CD4-positive, alpha-beta T cell treated with Interleukin-2 at 100 ng/mL for 4 hours (primary cell): ENCODE measurements at places on chromosomes 1 and 21.

DNA sequence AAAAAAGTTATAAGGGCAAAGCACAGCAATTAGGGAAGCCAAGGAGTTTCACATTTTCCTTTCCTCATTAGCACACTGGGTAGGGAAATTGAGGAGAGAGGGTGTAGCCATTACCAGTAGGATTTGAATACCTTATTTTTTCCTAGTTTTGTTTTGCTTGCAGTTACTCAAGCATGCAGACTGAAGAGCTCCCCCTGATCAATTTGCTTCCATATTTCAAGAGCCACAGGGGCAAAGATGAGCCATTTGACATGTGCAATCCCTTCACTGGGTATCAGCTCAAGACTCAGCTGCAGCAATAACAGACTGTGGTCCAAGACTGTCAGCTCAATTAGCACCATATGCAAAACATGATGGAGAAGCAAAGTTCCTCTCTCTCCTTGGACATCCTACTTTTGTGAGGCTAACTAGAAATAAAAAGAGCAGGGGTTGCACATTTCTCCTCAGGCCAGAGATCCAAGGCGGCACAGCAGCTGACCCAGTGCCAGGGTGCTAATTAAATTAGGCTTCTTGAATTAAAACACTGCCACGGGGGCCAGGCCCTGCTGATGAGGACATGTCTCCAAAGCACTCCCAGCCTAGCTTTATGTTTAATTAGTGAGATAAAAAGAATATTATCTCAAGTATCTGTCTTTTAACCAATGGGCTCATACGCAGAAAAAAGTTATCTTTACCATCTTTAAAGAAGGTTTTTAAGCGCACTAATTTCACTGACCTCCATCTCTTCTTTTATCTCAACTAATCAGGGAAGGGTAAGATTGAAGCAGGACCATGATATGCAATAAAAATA lies 36.7 kb upstream of the LRRC53 start:
- no peak for DNase-seq

DNA sequence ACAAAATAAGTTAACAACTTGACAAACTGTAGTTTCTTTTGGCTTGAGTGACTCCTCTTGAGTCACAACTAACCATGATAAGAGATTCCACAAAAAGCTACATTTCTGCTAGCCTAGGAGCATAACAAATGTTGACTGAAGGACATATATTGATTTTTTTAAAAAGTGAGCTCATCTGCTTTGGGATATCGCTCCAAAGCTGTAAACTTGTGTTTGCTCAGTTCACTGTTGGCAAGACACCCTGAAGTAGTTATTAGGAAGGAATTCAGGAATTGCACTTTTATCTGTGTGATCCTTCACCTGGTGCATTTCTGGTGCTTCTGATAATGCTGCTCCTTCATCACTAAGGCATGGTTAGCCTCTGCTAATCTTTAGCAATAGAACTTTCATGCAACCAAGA lies 23.7 kb downstream of the RWDD3 start:
- no peak for DNase-seq

- DNase-seq, result no peak
These were observed 2.6 kb downstream of the C1orf226 start for GRCh38 chr1:162384116-162384515.

GRCh38 chr1:5936126-5936525 lies 56.1 kb downstream of the NPHP4 start:
- DNase-seq, result no peak

- DNase-seq, result no peak
These were observed 36.2 kb upstream of the EFCAB14 start for GRCh38 chr1:46755121-46755520.

- no peak for DNase-seq
These were observed 1.6 kb downstream of the UROD start for GRCh38 chr1:45013551-45014209.

DNA sequence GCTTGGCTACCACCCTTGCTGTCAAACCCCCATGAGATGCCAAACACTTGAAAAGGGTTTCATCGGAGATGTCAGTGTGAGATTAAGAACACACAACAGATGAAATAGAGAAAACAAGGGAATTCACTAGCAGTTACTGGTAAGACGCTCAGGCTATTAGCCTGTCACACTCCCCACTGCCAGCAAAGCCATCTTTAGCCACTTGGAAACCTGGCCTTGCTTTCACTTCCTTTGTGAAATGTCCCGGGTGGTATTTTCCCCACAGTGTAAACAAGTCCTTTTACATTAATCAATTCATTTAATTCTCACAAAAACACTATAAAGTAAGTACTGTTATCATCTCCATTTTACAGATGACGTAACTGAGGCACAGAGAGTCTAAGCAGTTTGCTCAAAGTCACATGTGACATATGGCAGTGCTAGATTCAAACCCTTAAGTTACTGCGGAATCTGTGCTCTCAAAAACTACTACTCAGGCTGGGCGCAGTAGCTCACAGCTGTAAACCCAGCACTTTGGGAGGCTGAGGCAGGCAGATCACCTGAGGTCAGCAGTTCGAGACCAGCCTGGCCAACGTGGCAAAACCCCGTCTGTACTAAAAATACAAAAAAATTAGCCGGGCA lies 32.7 kb upstream of the KHDRBS1 start:
- no peak for DNase-seq

DNA sequence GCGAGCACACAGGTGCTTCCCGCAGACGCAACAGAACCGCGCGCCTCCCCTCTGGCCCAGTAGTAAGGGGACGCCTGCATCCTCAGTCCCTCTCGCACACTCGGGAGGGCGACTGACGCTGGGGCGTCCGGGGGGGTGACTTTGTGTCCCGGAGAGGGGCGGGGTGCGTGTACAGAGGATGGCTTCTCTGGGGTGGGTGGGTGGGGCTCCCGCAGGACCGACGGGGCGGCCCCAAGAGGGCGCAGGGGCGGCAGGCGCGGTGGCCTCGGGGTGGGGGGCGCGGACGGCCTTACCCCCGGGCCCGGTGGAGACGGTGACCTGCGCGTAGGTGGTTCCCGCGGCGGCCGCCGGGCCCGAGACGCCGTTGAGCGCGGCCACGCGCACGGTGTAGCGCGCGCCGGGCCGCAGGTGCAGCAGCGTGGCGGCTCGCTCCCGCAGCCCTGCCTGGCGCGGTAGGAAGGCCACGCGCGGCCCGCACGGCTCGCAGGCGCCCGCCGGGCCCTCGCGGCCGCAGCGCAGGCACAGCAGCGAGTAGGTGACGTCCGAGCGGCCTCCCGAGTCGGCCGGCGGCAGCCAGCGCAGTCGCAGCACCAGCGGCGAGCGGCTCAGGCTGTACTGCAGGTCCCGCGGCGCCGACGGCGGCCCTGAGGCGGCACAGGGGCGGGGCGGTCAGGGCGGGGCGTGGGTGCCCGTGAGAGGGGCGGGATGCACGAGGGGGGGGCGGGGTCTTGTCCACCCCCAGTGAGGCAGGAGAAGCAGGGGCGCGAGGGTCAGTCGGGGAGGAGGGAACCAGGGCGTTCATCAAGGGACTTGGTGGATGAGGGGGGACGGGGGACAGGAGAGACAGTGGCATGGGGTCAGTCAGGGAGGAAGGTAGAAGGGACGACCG lies 12.1 kb downstream of the EPHA10 start:
- DNase-seq, result no peak

GRCh38 chr1:68782890-68783289 lies 286.0 kb upstream of the DEPDC1 start:
- DNase-seq, result no peak

DNA sequence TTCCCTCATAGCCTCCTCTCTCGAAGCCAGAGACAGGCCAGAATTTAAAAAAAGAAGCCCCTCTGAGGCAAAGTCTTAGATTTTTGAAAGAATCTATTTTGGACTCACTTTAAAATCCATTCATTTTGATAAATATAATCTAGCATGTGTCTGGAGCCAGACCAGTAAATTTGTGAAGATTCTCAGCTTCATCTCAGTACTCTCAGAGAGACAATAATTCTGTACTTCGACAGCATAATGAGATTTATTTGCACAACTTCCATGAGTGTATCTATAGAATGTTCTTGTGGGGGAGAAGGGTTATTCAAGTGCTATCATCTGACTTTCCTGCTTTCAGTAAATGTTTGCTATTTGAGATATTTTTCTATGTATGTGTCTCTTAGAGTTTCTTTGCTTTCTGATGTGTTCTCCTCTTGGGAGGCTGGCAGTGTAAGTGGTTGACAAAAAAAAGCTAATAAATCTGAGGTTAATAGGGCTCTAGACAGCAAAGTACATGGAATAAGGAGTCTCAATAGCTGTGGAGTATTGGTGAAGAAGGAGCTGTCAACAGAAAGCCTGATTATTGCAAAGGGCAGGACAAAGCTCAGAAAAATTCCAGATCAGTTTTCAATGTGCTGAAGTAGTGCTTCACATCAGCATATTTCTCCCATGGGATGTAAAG lies 223.0 kb downstream of the PTBP2 start:
- DNase-seq, result no peak

- DNase-seq, result no peak
These were observed 120.0 kb downstream of the NGF start for GRCh38 chr1:115218034-115218405.

DNA sequence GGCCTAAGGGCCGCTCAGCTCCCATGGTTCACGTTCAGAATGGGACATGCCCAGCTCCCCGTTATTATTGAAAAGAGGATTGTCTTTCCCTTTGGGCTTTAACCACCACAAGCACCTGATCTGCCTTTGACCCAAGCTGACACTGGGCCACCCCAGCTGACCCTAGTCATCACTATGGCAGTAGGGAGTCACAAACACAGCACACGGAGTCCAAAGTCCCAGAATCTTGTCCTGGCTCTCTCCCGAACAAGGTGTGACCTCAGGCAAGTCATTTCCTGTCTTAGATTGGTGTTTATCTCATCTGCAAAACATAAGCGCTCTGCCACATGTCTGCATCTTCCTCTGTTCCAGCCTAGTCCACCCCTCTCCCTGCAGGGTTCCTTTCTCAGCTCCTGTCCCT lies 31.5 kb downstream of the IGFN1 start:
- DNase-seq, result no peak

DNA sequence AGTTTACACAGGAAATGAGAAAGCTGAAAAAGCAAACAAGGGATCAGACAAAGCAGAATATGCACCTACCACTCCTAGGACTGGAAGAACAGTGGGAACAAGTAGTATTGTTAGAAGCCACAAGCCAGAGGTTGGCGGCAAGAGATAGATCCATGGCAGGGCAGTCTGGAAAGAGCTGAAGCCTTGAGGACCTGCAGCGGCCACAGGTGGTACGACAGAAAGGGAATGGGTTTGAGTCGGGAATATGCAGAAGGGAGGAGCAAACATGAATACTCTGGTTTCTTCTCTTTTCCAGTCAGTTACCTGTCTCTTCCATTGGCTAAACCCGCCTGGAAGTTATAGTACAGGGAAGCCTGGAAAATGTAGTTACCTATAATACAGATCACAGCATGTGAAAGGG lies 3.9 kb upstream of the PCNX2 start:
- no peak for DNase-seq

GRCh38 chr21:33924766-33925100 lies 9.1 kb upstream of the ATP5PO start:
- DNase-seq, result no peak

GRCh38 chr1:154019940-154020339 lies 29.4 kb downstream of the RPS27 start:
- no peak for DNase-seq

DNA sequence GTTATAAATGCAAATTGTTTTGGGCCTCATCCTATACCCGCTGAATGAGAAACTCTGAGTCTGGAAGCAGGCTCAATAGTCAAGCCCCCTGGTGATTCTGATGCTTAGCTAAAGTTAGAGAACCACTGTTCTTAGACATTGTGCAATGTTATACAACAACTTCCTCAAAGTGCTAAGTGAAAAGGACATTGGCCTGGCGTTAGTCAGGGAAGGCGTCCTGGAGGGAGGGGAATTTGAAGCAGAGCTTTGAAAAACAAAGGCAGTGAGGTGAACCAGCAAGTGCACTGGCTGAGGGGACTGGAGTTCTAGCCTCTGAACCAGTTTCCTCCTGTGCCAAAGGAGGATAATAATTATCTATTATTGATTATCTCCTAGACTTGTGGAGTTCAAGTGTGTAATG lies 5.1 kb downstream of the CD1D start:
- no peak for DNase-seq

DNA sequence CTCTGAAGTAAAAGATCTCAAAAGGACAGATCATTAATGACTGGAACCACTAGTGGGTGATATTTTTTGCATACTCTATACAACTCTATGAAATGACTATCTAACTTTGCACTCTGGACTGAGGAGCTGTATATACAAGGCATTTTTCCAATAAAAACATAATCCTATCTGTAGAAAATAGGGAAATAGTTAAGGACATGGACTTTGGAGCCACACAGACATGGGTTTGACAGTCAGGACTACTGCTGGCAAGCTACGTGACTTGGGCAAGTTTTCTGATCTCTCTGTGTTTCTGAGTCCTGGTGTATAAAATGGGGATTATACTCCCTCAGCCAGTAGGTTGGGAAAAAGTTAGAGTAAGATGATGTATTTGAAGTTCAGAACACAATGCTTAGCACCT lies 20.9 kb upstream of the HSD3B2 start:
- no peak for DNase-seq

- no peak for DNase-seq
These were observed 14.7 kb upstream of the KIRREL1 start for GRCh38 chr1:157978586-157979403.

DNA sequence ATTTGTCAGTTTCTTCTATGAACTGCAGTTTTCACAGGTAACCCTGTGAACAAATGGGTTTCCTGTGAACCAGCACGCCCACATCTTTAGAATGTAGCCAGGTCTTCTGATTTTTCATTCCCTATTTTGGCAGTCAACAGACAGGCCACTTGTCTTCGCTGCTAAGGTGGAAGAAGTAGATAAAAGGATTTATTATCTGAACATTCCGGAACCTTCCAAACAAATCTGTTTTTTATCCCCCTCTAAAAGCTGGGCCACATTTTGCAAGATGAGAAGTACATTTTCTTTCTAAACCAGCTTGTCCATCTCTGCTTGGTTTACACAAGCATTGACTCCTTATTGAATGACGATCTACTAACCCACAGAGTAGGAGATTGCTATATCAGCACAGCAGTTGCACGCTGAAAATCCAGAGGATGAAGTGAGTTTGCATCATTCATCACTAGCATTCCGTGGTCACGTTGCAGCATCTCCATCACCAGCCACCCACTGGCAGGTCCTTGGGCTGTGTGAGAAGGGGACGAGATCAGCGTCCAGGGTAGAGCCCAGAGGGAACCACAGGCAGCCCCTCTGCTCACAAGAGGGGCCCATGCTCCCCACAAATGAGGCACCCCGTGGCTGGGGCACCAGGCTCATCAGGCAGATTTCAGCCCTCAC lies 83.5 kb downstream of the TOMM20 start:
- DNase-seq, result no peak

GRCh38 chr1:1428174-1428573 lies 7.1 kb upstream of the ANKRD65 start:
- no peak for DNase-seq
